Brain microvascular endothelial cell (primary cell): ENCODE measurements at places on chromosomes 2 and 18.

DNA sequence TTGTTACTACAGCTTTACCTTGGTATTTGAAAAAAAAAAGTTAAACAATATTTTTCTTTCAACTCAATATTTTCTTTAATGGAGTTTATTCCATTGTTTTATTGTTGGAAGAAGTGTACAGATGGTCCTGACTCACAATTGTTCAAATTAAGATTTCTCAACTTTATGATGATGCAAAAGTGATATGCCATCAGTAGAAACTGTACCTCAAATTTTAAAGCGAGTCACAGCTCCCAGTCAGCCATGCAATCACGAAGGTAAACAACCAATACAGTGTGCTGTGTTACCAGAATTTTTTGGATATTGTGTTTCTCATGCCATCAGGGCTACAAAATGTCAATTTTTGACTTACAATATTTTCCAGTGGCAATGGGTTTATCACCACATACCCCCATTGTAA is 54.0 kb upstream of the COL5A2 start:
- DNase-seq = no peak

GRCh38 chr18:8661754-8662559 is 43.4 kb upstream of the MTCL1 start:
- peak; percentile 48 for DNase-seq

- DNase-seq = no peak
These were observed 3.0 kb downstream of the RBM45 start for GRCh38 chr2:178115271-178115670.

DNA sequence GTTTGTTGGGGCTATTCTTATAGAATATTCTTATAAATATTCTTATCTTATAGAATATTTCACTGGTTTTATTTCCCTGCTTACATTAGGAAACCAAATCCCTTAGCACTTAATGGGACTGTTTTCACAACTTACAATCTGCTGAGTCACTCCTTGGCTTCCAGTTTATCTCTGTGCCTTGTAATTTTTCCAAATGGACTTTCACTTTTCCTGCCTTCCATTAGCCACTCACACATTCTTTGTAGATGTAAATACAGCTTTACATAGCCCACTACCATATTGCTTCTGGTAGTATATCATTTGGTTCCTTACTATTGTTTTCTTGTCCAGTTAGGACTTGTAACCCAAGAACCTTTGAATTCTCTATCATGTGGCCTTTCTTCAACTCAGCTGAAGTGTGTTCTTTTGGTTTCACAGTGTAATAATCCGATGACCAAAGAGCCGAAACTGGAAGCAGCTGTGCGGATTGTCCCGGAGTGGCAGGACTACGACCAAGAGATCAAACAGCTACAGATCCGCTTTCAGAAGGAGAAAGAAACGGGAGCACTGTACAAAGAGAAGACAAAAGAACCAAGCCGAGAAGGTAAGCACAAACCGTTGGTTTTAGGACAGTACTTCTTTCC is 96.1 kb downstream of the UGGT1 start:
- peak; percentile 43 for DNase-seq
